ENCODE measurements at places on chromosomes 4 and X.

GRCh38 chr4:184375027-184375426, 99.3 kb downstream of the IRF2 start:
- DNase-seq: no peak

GRCh38 chrX:57678686-57679428, 1.2 kb downstream of the NLRP2B start:
- DNase-seq: no peak

DNA sequence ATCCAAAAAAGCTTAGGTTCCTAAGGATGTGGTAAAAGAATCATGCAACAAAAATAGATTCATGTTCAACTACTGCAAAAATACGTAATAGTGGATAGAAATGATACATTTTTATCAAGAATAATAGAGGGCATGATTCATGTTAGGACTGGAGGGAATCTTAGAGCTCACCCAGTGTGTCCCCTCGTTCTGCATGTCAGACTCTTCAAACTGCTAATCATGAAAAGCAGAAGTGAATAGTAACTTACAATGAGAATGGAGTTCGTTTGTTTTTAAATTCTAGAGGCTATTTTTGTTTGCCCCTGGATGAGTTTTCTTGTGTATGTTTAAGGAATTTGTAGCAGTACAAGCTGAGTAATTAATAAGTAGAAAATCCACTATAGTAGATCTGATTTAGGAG, 79.4 kb downstream of the MSL3 start:
- DNase-seq: no peak

GRCh38 chr4:180285796-180286195, 1957.4 kb upstream of the TENM3 start:
- DNase-seq: no peak

DNA sequence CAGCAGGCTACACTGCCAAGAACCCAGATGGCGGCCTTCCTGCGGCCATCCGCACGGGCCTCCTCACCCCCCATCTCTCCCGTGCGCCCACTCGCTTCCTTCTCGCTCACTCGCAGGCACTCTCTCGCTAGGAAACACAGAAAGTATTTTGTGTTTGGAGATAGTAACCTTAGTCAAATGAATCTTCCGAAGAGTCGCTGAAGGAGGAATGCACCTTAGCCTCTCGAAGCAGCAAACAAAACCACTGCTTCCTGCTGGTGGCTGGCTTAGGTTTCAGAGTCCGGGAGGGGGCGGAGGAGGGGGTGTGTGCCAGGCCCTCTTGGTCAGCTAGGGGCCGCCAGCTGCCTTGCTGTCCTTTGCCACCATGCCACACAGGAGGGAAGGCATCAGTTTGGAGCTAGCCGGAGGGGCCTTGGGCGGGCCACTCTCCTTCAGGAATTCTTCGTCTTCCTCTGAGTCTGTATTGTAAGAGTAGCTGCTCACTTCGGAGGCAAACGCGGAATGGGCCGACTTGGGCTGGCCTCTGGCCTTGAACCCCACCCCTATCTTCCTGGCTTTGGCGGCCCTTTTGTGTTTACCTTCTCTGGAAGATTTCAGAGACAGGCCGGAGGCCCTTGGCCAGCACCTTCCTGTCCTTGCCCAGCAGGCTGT, 73.2 kb upstream of the UCP1 start:
- no peak for DNase-seq

DNA sequence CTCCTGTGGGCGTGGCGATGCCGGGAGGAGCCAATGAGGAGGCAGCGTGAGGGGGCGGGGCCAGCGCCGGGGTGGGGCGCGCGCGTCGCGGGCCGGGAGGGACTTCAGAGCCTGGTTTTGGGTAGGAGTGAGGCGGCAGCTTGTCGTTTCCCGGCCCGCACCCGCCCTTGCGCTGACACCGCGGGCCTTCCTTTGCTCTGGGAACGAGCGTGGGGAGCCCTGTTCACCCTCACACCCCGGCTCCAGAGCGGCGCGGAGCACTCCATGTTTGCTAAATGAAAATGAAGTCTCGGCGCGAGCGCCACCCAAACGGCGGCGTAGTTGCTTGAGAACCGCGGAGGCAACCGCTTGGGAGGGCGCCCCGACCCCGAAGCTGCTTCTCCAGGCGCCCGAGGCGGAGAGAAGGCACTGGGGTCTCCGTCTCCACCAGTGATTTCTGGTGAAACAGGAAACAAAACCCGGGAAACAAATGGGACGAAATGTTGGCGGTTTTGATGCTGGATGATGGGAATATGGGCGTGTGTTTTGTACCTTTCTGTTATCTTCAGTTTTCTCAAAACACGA, 497 bp upstream of the GRPEL1 start:
- DNase-seq: no peak

DNA sequence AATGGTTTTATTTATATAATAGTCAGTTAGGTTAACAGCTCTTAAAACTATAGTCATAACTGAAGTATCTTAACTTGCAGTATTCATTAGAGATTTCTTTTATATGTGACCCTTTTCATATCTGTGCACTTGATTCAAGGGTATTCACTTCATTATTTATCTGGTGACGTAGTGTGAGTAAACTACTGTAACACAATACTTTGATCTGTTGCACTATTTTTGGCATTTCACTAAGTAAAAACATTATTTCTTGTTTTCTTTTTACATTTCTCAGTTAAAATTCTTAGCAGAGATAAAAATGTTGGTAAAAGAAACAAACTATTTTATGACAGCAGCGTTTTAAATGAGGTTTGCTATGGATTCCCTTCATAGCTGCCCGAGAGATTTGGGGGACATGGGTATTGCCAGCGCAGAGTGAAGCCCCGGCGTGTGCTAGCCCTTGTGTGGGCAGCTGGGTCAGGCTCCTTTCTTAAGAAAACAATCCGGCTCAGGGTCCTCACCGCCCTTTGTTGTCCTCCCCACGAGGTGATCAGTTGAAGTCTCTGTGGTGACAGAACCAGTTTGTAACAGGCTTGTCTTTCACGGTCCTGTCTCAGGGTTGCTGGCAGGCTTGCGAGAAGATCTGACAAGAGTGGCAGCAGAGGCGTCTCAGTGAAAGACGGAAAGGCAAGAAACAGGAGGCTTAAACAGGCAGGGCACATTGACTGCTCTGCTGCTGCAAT, 293.4 kb downstream of the BMPR1B start:
- no peak for DNase-seq

DNA sequence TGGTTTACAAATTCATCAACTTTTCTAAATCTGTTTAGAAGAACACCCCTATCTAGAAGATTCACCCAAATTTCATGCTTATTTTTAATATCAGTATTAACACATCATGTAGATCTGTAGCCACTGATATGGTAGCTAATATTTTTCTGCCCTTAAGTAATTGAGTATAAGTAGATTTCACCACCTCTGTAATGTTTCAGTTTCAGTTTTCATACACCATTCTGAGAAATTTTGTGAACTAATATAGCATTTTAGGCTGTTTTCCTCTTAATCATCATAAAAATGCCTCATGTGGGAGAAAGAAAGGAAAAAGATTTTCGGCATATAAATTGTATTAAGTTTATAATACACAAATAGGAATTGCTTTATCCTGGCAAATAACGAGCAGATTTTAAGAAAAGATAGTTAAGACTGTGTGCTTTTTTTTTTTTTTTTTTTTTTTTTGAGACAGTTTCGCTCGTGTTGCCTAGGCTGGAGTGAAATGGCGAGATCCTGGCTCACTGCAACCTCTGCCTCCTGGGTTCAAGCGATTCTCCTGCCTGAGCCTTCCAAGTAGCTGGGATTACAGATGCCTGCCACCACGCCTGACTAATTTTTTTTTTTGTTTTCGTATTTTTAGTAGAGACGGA, 21.4 kb upstream of the RBPJ start:
- DNase-seq: no peak

DNA sequence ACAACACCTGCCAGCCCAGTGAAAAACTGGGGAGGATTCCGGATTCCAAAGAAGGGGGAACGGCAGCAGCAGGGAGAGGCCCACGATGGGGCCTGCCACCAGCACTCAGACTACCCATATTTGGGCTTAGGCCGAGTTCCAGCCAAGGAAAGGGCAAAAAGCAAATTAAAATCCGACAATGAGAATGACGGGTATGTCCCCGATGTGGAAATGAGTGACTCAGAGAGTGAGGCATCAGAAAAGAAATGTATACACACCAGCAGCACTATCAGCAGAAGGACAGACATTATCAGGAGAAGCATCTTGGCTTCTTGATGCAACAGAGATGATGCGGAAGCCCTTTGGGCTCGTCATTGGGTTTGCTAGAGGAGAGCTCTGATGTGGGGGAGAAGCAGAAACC, 62.4 kb downstream of the JADE1 start:
- DNase-seq: no peak

GRCh38 chr4:40240040-40240653, 43.3 kb downstream of the RHOH start:
- no peak for DNase-seq

DNA sequence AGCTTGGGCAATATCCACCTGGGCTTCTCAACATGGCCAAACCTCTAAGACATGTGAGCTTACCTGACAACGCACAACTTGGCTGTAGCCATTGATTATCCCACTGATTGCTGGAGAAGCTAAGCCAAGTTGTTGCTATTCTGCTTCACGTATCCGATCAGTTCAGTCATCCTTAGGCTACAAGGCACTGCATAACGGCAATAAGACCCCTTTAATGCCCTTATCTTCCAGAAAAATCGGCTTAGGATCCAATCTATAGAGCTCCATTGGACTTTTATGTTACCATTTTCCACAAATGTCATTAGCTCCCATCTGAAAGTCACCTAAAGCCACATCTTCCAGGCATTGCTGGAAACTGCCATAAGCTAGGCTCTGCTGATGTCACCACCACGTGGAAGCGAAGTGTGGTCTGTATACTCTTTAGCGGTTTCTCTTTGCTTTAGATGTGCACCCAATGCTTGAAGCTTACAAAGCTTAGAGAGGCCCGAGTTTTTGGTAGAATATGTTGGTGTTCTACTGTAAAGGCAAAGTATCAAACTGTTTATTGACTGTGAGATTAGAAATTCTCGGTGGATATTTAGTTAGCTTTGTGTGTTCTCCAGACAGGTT, 163.1 kb downstream of the CPE start:
- DNase-seq: no peak

GRCh38 chr4:139243448-139244365, 36.3 kb downstream of the MGARP start:
- no peak for DNase-seq

DNA sequence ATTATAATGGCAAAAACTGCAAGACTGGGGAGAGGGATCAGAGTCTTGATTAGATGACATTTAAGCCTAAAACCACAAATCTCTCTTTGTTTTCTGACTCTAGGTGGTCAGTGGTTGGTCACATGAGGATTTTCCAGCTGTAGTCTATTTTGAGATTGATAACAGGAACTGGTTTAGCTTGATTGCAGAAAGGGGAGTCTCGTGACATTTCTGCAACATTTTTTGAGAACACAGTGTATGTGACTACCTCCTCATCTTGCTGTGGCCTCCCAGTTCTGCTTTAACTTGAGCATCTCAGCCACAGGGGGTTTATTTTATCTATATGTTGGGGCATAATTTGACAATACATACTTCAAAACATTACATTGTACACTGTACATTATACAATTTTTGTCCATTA, 726.4 kb upstream of the MAGEB2 start:
- DNase-seq: no peak

GRCh38 chr4:88137112-88137511, 21.3 kb downstream of the ABCG2 start:
- no peak for DNase-seq

DNA sequence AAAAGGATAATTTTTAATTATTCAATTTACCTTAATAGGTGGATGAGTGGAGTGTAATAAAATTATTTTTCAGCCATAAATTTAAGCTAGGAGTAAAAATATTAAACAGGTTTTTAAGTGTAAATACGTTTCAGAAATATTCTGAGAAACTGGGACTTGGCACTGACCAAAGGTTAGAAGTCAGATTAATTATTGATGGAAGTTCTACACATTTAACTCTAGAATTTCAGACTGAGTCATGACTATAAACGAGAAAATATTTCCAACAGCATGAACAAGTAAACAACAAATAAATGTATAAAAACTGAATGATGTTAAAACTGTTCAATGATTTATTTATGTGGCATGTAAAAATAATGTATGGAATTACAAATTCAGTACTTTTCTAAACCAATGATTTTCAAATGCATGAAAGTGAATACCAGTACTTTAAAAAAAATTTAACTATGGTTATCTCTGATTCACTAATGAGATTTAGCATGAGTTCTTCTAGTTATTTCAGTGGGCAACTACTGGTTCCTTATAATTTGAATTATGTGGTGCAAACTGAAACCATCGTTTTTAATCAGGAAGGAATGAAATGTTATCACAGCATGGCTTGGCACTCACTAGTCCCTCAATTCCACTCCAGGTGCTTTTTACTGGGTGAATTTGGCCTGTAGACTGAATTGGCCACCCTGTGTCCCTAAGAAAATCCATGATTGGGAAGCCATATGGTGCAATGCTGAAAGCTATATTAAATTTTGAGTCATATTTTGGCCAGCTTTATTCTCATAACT, 244.2 kb downstream of the FSTL5 start:
- DNase-seq: no peak

GRCh38 chr4:152709675-152710438, 30.1 kb upstream of the TMEM154 start:
- no peak for DNase-seq

GRCh38 chrX:40552768-40553167, 28.0 kb upstream of the ATP6AP2 start:
- no peak for DNase-seq

- DNase-seq: no peak
Measured at GRCh38 chr4:14023896-14024295, 396.4 kb upstream of the BOD1L1 start.

GRCh38 chr4:128574706-128575105, 234.8 kb upstream of the JADE1 start:
- peak; percentile 54 for DNase-seq

- no peak for DNase-seq
Measured at GRCh38 chrX:63513825-63514568, 162.9 kb upstream of the SPIN4 start.

DNA sequence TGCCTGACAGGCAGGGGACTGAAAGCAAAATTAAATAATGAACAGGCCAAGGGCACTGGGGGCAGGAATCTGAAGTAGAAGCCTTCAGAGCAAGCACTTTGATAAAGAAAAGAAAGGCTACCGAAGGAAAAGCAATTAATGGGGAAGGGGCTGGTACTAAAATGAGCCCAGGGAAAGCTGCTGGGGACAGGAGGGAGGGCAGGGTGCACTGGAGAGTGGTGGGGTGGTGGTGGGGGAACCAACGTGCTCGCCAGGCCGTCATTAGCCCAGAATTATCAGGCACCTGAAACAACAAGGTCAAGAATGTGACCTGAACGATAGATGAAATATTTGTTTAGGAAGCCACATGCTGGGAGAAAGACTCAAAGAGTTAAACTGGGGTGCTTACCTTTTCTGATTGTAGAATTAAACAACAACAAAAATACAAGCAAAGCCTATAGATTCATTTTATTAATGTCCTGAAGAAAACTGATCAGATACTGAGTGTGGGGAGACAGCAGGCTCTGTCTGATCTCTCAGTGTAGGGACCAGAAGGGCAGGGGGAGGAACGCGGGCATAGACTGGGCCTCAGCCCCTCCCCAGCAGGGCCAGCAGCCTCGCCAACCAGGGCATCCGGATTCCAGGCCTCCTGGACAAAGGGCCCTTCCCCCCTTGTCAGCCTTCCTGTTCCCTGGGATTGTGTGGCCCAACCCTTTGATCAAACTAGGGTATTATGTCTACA, 239.7 kb upstream of the KLF3 start:
- no peak for DNase-seq

Measured in CD4-positive, alpha-beta T cell treated with Interleukin-6 at 100 ng/mL for 8 hours (primary cell).